ENCODE measurements at places on chromosomes 7 and 10. TPM values are rescaled to one million over a fixed set of nuclear protein-coding genes. Genes with fewer than 3 reads are reported as not detected.

ADIRF gene
- not detected for total RNA-seq

ZNF853 gene
- not detected for total RNA-seq

SLC26A3 gene
- total RNA-seq: not detected

CLDN3 gene
- total RNA-seq: 69.4 TPM

SPDYE8 gene
- not detected for total RNA-seq

TMEM229A gene
- total RNA-seq: not detected

TEX47 gene
- not detected for total RNA-seq

TRIM50 gene
- not detected for total RNA-seq

EPHB6 gene
- 6.5 TPM for total RNA-seq

TET1 gene
- total RNA-seq: 0.37 TPM

CNNM2 gene
- total RNA-seq: 4.0 TPM

EBLN1 gene
- total RNA-seq: not detected

ASB4 gene
- not detected for total RNA-seq

MCM10 gene
- 47.0 TPM for total RNA-seq

COBL gene
- 1.3 TPM for total RNA-seq

CACNB2 gene
- not detected for total RNA-seq

ALDH18A1 gene
- total RNA-seq: 184 TPM

C7orf33 gene
- not detected for total RNA-seq

NYAP1 gene
- total RNA-seq: 3.6 TPM

LGI1 gene
- total RNA-seq: not detected

MPLKIP gene
- 50.9 TPM for total RNA-seq

TMEM26 gene
- not detected for total RNA-seq

RRP12 gene
- 19.9 TPM for total RNA-seq

NPSR1 gene
- not detected for total RNA-seq

PON1 gene
- total RNA-seq: not detected

MBL2 gene
- 0.17 TPM for total RNA-seq

TAS2R5 gene
- total RNA-seq: not detected

PRDX3 gene
- 281 TPM for total RNA-seq

CDHR3 gene
- total RNA-seq: not detected

RBM20 gene
- total RNA-seq: 7.7 TPM

TMEM72 gene
- total RNA-seq: 1.5 TPM

KMT2E gene
- total RNA-seq: 9.2 TPM

MLXIPL gene
- not detected for total RNA-seq

SAP25 gene
- not detected for total RNA-seq

PNLIPRP2 gene
- not detected for total RNA-seq

Measured in Caki2 (cell line).